ENCODE measurements at places on chromosomes 3 and 15.

DNA sequence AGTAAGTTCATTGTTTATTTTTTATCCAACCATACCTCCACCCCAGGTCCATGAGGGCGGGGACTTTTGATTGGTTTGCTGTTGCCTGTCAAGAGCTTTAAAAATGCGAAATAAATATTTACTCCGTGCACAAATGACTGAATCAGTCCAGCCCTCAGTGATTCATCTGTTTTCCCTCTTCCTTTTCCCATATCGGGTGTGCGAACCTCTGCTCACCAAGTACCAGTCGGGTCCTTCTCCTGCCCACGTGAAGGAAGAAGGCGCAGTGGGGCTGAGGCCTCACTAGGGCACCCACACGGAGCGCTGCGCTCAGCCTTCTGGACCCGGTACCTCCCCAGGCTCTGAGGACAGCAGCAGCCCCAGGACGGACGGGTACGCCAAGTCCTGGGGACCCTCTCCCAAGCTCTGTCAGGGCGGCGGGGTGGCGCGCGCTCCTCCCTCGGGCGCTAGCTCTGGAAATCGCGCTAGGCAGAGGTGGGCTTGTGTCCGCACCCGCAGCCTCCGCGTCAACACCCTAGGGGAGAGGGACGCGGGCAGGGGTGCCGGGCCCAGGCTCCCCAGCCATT lies 70.5 kb upstream of the EPHB3 start:
- DNase-seq = no peak

GRCh38 chr15:39391230-39391629 lies 189.6 kb upstream of the THBS1 start:
- no peak for DNase-seq

- peak; percentile 31 for DNase-seq
Measured at GRCh38 chr3:141575879-141576743, 89.3 kb downstream of the RASA2 start.

DNA sequence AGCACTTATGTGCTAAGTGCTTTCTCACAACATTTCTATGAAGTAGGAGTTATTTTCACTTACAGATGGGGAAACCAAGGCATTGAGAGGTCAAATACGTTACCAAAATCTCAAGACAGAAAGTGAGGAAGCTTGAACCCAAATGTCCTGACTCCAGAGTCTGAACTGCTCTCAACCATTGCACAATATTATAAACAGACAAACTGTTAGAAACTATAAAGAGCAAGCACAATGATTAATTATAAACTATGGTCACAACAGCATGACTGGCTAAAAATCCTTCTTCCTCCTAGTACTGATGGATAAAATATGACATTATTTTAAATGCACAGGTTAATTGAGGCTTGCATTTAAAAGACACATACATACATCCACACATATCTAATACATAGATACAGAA lies 77.9 kb upstream of the ASB14 start:
- no peak for DNase-seq

- no peak for DNase-seq
Measured at GRCh38 chr15:96969732-96970710, 639.5 kb downstream of the NR2F2 start.

- DNase-seq = peak; percentile 36
Measured at GRCh38 chr3:8505621-8506020, 4.0 kb downstream of the LMCD1 start.

DNA sequence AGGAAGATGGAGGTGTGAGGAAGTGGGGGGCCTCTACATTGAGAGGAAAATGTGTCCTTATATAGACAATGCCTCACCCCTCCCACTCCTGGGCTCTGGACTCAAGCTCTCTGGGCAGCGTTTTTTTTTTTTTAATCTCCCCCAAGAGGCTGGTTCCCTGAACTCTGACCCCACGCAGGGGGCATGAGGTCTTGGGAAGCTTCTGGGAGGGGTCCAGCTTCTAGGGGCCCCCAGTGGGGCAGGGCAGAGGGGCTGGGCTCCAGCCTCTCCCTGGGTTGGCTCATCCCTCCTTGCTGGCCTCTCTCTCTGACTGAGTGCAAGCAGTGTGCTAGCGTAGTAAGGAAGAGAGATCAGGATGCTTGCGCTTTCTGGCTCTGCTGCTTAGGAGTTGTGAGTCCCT lies 101.4 kb upstream of the HACD2 start:
- DNase-seq = no peak

DNA sequence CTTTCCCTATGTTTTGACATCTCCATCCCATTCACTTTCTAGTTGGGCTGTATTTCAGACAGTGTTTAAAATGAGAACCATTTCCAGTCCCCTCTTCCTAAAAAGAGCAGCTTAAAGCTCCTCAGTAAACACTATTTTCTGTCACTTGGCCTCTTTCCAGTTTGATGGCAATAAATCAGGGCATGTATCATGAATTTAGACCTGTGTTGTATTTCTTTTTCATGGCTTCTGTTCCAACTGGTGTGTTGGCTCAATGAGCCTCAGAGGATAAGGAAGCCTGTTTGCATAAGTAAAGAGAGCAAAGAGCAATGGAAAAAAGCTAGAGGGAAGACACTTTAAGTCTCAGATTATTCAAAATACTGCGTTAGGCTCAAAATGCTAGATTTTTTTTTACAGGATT lies 7.2 kb downstream of the CCDC80 start:
- no peak for DNase-seq

DNA sequence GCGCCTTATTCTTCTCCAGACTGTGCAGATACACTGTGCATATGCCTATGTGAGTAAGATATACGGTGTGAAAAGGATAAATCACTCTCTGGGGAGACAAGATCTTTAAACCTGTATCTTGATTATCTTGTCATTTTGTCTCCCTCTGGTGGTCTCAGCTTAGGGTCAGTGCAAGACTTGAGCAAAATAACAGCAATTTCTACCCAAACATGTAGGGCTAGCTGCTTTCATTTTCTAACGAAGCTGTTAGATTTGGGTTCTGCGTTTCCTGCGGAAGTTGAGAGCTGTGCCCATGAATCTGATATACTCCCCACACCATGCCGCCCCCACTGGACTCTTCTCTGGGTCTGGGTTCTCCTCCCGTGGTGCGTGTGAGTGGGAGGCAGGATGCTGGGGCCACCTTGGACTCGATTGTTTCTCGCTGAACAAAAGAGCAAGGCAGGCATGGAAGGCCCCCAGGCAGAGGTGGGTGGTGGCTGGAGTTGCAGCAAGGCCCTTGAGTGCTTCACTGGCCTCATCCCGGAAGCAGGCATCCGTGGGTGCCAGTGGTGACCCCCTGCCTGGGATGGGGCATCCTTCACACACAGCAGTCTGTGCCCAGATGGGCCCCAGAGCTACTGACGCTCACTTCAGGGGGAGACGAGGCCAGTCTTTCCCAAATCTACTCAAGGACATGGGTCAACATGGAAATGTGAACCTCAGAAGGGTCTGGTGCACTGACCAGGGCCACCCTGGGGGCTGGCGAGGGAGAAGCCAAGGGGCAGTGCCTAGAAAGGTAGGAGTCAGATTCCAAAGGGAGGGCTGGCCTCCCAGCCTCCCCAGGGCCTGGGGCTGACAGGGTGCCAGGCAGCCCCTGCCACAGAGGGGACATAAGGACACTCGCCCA lies 179.6 kb downstream of the NSMCE3 start:
- no peak for DNase-seq

- no peak for DNase-seq
Measured at GRCh38 chr3:79012530-79012913, 755.3 kb downstream of the ROBO1 start.

- DNase-seq = no peak
Measured at GRCh38 chr15:76060118-76060989, 569 bp downstream of the TMEM266 start.

- no peak for DNase-seq
Measured at GRCh38 chr3:173774294-173774693, 376.8 kb downstream of the NLGN1 start.

DNA sequence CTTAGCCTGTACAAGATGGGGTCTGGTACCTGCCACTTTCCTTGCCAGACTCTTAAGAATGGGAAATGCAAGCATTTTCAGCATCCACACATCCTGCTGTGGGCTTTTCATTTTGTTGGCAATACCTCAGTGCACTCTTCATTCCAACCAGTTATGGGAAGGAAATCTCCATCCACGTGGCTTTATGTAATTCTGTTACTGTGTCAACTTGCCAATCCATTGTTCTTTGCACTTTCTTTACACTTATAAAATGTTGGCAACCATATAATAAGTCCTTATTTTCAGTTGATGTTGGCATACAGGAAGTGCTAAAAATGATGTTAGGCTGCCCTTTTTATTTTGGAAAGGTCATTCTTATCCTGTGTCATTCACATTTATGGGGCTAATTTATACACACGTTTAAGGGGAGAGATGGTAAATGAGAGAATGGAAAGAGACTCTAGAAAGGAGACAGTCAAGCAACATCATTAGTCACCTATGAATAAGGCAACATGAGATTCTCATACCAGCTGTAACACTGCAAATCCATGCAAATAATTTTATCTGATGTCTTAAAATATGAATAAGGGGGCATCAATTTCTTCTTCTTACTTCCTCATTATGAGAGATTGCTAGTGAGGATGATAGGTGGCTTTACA lies 238.7 kb downstream of the CHST2 start:
- no peak for DNase-seq

GRCh38 chr3:130934442-130935089 lies 40.7 kb downstream of the ATP2C1 start:
- DNase-seq = no peak

- DNase-seq = no peak
Measured at GRCh38 chr3:56144805-56145204, 323.5 kb downstream of the ERC2 start.

GRCh38 chr3:27317096-27317495 lies 52.1 kb downstream of the NEK10 start:
- DNase-seq = no peak

- no peak for DNase-seq
Measured at GRCh38 chr3:188326111-188326510, 172.2 kb downstream of the LPP start.

DNA sequence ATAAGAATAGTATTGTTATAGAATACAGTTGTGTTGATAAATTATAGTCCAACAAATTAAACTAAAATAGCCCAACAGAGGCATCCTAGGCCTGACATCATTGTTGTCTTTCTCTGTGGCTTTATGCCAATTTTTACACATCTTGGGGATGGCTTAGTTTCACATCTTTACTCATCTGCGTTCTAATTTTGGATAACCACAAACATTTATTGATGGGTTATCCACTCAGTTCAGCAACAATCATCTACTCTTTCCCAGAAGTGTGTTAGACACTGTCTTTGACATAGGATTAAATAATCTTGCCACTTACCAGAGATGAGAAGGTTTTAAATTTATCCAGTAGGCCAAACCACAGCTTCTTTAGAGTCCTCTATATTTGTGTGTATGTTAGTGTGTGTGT lies 120.8 kb upstream of the PHLDB2 start:
- DNase-seq = no peak

DNA sequence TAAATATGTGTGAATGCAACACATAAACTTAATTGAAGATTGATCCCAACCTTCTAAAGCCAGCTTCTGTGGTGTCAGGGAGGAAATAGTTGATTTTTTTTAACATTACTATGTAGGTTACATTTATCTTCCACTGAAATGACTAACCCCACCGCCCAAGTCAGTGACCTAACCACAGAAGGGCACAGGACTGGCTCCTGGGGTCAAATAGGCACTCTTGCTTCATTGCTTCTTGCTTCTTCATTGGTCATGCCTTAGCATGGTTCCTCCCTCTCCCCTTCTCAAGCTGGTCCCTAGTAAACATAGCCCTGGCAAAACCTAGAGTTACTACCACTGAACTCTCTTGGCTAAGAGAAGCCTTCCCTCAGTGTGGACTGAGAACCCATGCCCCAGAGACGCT lies 12.3 kb downstream of the EIF1B start:
- DNase-seq = no peak

DNA sequence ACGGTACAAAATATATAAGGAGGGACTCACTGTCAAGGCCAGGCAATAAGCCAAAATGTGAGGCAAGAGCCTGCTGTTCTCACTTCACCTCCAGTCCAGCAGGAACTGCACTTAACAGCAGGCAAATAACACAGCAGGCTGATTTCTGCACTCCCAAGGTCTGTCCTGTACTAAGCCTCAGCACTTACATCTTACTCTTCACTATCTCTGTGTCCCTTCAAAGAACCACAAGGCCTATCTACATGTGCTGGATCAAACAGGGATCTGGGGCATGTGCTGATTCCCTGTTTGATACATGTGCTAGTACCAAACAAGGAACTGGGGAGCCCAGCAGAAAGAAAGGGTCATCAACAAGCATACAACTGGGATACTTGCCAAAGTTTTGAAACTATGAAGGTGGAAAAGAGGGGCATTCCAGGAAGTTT lies 22.2 kb downstream of the UACA start:
- no peak for DNase-seq

- no peak for DNase-seq
Measured at GRCh38 chr3:64741341-64741740, 53.5 kb upstream of the ADAMTS9 start.

- DNase-seq = no peak
Measured at GRCh38 chr3:192220915-192221314, 506.4 kb downstream of the FGF12 start.

- DNase-seq = no peak
Measured at GRCh38 chr3:27392950-27393679, 23.9 kb upstream of the NEK10 start.

DNA sequence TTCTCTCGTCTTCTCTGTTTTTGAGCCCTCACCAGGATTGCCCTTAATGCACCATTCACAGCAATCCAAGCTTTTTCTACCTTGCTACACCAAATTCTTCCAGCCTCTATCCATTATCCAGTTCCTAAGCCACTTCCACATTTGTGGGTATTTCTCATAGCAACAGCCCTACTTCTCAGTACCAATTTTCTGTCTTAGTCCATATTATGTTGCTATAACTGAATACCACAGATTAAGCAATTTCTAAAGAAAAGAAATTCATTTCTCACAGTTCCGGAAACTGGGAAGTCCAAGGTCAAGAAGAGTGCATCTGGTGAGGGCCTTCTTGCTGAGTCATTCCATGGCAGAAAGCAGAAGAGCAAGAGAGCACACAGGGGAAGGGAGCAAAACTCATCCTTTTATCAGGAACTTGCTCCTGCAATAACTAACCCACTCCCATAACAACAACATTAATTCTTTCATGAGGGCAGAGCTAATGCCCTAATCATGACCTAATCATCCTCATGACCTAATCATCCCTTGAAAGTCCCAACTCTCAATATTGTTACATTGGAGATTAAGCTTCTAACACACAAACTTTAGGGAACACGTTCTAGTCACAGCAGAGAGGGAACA lies 9.7 kb upstream of the EIF1B start:
- DNase-seq = peak; percentile 34

- no peak for DNase-seq
Measured at GRCh38 chr15:77010857-77011256, 15.9 kb downstream of the PSTPIP1 start.

GRCh38 chr15:32909431-32909830 lies 191.6 kb downstream of the GREM1 start:
- peak; percentile 64 for DNase-seq

DNA sequence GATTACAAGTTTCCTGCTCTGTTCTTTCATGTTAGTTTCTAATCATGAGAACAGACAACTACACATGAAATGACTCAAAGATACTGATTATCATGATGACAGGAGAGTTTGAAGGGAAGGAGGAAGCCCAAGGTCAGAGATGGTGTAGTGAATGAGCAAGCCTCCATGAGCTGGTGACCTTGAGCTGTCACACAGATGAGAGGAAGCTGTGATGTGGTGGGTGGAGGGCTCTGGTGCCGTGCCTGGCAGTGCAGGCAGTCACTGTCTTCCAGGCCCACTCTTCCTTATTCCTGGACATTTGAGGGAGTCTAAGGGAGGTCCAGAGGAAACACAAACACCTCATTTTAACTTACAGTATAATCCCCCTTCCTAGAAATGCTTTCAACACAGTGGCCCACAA lies 133.4 kb upstream of the ROPN1 start:
- DNase-seq = no peak
